ENCODE measurements at places on chromosomes 13 and 19. TPM values are rescaled to one million over a fixed set of nuclear protein-coding genes. Genes with fewer than 3 reads are reported as not detected.

DNA sequence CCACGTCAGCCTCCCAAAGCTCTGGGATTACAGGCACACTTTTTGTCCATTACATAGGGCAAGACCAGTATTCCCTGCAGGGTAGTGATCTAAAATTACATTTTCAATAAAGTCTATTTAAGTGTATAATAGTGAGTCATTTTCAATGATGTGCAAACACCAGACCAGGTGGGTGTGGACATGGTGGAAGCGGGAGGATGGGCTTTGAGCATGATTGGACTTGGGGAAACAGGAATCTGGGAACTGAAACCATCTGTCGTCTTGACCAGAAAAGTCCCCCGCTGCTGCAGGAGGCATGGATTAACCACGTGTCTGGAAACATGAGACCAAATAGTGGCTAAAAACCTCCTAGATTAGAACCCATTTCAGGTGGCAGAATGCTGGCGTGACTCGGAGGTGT, 4.9 kb downstream of the FXYD3 start:
- DNase-seq = no peak

GRCh38 chr13:81458170-81458569, 1117.2 kb upstream of the SPRY2 start:
- DNase-seq = peak; percentile 12

DNA sequence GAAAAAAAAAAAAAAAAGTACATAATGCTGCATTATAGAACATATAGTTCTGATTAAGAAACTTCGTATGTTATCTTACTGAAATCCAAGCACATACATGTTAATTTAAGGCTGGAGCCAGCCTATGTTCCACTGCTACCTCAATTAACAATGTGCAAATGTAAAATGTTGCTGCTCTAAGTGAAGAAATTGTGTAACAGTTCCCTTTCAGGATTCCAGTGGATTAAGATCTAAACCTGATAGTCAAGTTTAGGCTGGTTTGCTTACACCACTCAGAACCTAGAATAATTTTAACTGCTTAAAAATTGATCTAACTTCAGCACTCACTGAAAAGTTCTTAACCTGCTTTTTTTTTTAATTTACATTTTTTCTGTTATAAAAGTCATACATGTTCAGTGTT, 4.2 kb downstream of the VPS36 start:
- DNase-seq = no peak

GRCh38 chr13:59979589-59979988, 184.1 kb downstream of the DIAPH3 start:
- no peak for DNase-seq

The ZNF491 gene
- 2.9 TPM for polyA plus RNA-seq
